LoVo (cell line): ENCODE measurements at places on chromosomes 4 and X.

DNA sequence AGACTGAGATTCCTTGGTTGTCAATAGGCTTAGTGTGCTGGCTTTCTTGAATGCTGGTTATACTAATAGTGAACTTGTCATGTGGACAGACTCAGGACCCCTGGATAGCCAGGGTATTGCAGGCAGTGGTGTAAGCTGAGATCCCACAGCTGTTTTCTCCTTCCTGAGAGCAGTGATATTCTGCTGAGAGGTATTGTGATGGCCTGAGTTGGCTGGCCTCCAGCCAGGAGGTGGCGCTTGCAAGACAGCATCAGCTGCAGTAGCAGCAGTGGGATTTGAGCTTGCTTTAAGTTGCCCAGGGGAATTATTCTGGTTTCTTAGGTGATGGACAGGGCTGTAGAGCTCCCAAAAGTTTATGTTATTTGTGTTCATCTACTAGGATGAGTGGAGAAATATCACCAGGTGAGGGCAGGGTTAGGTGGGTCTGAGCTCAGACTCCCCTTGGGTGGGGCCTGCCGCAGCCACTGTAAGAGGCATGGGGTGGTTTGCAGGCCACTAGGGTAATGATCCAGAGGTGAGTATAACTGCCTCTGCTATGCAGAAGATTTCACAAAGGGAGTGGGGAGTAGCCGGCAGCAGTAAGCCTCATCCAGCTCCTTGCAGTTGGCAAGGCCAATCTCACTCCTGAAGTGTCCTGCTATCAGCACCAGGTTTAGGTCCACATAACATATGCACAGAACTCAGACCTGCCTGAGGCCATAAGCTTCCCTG, 66.2 kb downstream of the IL15 start:
- DNase-seq = no peak

GRCh38 chrX:129836827-129837226, 6.9 kb downstream of the ZDHHC9 start:
- DNase-seq = no peak

GRCh38 chr4:30537456-30537855, 182.7 kb upstream of the PCDH7 start:
- DNase-seq = peak; percentile 79

GRCh38 chr4:5750052-5750945, 39.3 kb downstream of the EVC start:
- no peak for DNase-seq

GRCh38 chr4:40285692-40286091, 49.4 kb upstream of the CHRNA9 start:
- no peak for DNase-seq

GRCh38 chr4:84847978-84848377, 118.5 kb downstream of the WDFY3 start:
- DNase-seq = no peak

DNA sequence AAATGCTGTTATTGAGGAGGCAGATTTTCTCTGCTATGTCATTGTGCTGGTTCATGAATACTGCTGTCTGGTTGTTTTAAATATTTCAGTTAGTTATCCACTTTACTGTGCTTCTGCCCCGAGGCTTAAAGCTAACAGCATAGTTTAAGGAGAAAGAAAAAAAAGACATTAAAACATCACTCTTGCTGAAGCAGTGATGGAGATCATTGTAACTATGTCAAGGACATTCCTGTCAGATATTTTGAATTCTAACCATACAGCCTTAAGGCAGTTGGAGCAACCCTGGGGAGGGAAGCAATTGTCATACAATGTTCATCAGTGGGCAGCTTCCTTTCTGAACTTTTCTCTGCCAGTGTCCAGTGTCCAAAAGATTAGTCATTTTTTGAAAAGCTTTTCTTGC, 199.0 kb upstream of the DDX53 start:
- DNase-seq = no peak

- DNase-seq = no peak
Observed at GRCh38 chr4:80005863-80006262, 67.2 kb downstream of the ANTXR2 start.

DNA sequence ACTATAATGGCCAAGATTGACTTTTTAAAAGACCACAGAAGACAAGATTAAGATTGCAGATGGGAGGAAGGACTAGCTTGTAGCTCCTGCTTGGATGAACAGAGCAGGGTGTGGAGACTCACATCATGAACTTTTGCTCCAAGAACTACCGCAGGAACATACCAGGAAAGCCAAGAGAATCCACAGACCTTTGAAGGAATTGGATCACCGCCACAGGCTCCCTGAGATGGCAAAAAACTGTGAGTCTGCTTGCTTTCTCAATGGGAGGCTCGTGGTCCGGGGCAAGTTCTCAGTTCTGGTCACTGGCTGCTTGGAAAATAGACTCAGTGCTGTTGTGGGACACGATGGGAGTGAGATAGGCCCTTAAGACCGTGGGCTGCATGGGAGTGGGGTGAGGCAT, 276.6 kb downstream of the CCSER1 start:
- no peak for DNase-seq

GRCh38 chrX:39753293-39753996, 344.3 kb downstream of the BCOR start:
- peak; percentile 35 for DNase-seq

DNA sequence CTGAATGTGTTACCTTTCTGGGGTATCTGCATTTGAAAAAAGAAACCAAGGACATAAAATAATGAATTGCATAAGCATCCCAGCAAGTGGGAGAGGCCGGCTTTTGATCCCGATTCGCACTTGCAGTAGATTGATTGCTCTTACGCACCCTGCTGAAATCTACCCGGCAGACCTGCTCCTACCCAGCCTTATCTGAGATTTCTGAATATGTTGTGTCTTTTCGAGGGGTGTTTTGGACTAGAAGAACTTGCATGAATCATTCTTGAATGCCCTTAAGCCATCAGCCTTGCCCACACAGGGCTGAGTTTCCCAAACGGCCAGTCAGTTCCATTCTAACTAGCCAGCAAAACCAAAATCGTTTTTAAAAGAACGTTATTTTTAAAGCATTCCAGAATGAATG, 174.4 kb upstream of the BCOR start:
- DNase-seq = no peak

GRCh38 chr4:48267574-48267973, 2.1 kb downstream of the TEC start:
- DNase-seq = no peak

DNA sequence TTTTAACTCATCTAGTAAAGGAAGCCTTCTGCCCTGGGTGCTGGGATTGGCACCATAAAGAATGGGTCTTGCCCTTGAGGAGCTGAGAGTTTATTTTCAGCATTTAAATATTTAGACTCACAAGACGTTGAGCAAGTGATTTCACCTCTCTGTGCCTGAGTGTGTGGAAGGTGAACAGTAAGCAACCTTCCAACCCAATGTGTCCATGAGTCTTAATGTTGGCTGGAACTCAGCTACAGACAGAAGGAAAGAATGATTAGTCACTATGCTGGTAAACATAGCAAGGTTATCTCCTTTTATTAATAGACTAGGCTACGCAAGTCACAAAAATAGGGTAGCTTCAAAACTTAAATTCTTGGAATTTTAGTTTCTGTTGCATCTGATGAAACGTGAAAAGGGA, 277.4 kb upstream of the GATB start:
- DNase-seq = no peak

DNA sequence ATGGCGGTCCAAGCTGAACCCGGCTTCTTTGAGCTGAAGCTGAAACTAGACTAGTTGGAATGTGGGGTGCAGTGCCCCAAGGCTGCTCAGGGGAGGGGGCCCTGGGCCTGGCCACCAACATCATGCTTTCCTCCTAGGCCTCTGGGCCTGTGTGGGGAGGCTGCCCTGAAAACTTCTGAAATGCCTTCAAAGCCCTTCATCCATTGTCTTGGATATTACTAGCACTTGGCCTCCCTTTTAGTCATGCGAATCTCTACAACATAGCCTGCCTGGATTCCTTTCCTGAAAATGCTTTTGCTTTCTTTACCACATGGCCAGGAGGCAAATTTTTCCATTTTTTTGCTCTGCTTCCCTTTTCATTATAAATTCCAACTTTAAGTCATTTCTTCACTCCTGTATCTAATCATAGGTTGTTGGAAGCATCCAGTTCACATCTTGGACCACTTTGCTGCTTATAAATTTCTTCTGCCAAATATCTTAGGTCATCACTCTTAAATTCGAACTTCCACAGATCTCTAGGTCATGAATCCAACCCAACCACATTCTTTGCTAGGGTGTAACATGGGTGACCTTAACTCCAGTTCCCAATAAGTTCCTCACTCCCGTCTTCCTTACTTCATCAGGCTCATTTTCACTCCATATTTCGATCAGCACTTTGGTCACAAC, 103.4 kb downstream of the DDIT4L start:
- DNase-seq = peak; percentile 10
